ENCODE measurements at places on chromosomes 13 and 19. TPM values are rescaled to one million over a fixed set of nuclear protein-coding genes. Genes with fewer than 3 reads are reported as not detected.

Gene A1BG
- 1.3 TPM for polyA plus RNA-seq

Gene IGFL3
- polyA plus RNA-seq: not detected

Gene GTPBP3
- polyA plus RNA-seq: 31.6 TPM

Gene ZNF226
- 28.9 TPM for polyA plus RNA-seq

Data from left renal cortex interstitium (tissue), 4 donors.